ENCODE measurements at places on chromosomes 7 and 10.
A peak's percentile ranks its signal among the peaks of the same experiment; 100 is the strongest.

GRCh38 chr7:5494320-5494682 is 70.7 kb upstream of the TNRC18 start:
- DNase-seq = no peak

DNA sequence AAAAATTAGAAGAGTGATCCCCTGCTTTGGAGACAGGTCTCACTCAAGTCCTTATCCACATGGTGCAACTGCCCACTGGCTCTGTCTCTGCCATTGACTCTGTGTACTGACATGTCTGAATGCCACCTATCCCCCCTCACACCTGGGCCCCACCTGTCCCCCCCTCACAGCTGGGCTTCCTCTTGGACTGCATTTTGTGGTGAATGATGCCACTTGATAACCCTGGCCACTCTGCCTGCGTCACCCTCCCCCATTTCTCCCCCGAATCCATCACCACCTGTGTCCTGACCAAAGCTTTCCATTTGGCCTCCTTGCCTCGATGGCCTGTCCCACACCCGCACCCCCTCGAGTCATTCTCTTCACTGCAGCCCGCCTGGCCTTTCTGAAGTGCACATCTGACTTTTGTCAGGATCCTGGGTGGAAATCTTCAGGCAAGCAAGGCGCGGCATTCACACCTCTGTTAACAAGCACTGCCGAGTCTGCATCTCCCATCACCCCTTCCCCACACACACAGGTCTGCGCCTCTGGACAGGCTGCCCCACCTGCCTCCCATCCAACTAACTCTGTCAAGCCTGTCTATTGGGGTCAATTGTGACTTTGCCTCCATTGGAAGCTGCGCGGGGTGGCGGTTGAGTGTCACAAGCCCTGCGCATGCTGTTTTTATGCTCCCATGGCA is 175.3 kb upstream of the KLF14 start:
- DNase-seq = no peak

DNA sequence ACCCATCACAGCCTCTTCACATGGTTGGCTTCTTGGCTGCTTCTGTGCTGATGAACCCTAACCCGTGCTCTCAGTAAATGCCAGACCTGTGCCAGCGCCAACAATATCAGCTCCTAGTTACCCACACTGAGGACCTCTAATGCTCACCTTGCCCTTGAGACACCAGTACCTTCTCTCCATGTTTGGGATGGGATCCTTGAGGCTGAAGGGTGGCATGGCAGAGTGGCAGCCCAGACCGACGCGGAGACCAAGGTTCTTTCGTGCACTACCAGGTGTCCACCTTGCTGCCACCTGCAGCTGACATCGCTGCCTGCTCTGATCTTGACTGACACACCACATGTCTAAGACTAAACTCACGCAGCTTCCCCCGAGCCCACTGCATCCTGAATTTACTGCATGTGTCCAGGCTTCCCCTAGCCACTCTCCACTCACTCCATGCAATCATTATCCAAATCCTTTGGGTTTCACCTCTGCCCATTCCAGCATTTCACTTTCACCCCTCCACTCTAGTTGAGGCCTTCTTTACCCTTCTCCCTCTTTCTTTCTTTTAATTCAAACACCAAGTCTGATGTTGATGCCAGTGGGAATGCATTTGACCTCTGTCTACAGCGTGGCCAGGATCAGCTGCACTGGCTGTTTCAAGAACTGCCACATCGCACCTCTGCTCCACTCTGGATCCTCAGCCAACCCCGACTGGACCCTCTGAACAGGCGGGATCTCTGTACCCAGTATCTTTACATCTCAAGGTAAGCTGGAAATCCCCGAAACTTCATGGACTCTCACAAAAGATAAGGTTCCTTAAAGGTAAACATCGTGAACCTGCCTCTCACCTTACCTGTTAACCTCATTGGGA is 294.9 kb downstream of the GLRX3 start:
- no peak for DNase-seq

DNA sequence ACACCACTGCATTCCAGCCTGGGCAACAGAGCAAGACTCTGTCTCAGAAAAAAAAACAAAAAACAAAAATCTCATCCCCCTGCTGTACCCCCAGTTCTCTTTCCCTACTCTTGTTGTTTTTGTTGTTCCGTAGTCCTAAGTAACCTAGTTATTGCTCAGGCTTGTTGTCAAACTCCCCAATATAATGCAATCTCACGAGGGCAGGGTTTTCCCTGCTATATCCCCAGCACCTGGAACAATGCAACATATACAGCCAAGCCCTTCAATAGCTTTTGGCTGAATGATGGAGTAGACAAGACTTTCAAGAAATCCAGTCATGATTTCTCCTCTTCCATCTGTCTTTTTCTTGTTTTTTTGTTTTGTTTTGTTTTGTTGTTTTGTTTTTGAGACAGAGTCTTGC is 10.2 kb downstream of the ACSL5 start:
- no peak for DNase-seq

GRCh38 chr7:79719216-79719615 is 265.7 kb upstream of the MAGI2 start:
- DNase-seq = no peak

DNA sequence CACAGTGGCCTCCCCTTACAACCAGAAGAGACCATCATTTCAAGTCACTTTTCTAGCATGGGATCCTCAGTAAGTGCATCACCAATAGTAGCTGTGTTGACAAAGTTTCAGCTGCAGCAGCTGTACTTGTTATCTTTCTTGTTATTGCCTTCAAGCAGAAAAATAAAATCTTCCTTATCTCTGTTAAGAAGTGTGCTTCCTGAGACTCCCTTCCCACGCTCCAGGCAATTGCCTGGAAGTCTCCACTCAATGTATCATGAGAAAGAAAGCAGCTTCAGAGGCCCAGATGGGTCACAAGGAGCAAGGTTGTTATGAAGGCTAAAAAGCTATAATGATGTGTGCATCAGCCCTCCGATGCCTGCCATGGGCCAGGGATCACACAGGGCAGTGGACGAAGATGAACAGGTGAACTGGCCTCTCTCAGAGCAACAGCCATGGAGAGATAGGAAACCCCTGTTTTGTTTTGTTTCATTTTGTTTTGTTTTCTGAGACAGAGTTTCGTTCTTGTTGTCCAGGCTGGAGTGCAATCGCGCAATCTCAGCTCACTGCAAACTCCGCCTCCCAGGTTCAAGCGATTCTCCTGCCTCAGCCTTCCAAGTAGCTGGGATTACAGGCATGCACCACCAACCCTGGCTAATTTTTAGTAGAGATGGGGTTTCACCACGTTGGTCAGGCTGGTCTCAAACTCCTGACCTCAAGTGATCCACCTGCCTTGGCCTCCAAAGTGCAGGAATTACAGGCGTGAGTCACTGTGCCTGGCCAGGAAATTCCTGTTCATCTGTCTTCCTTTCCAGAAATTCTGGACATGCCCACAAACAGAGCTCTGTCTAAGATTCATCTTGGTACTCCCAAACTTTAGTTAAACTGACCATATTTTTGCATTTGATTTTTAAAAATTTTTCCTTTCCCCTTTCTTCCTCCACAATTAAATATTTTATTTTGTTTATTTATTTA is 340.5 kb downstream of the TNS3 start:
- DNase-seq = no peak

DNA sequence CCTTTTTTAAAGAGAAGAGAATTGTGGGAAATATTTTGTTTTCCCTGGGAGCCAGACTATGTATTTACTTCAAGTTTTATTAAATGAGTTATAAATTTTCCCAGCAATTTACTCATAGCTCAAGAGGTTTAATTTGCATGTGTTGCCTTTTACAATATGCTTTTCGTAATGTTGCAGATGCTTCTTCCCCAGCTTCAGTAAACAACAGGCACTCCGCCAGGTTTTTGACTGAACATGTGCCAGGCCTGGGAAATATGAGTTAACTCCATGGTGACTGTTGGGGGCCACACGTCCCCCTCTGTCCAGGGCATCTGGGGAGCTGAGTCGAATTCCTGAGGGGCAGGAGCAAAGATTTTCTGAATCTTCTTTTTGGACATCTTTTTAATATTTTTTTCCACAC is 545.7 kb downstream of the LRMDA start:
- DNase-seq = no peak

- DNase-seq = peak; percentile 25
These were observed 58.6 kb downstream of the PROSER2 start for GRCh38 chr10:11881477-11882417.

- no peak for DNase-seq
These were observed 38.5 kb upstream of the AGMO start for GRCh38 chr7:15600298-15600697.

DNA sequence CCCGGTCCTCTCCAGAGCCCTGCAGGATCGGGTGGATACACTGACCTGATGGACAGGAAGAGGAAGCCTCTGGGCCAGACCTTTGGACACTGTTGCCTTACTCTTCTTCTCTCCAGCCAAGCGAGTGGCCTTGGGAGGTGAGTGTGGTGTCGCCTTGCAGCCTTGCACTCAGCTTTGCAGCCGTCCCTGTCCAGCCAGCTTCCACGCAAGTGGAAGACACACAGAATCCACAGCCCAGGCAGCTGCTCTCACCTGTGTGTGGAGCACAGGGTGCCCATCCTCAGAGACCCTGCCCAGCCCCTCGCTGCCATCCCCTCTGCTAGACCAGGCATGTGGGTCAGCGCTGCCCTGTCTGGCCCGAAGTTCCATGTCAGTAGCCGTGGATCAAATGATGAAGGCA is 239.1 kb downstream of the EBF3 start:
- no peak for DNase-seq

Data from fibroblast of the aortic adventitia (primary cell).